Stimulated activated CD8-positive, alpha-beta memory T cell treated with anti-CD3 and anti-CD28 coated beads, Interleukin-15, amount 100 ng/mL, for 48 hours (primary cell): ENCODE measurements at places on chromosomes 11 and 22.

GRCh38 chr11:3984896-3985295, 109.7 kb upstream of the RRM1 start:
- DNase-seq, result peak; percentile 27

GRCh38 chr11:106152013-106152412, 74.6 kb downstream of the AASDHPPT start:
- no peak for DNase-seq

GRCh38 chr11:30635401-30635989, 49.3 kb upstream of the MPPED2 start:
- DNase-seq, result no peak

DNA sequence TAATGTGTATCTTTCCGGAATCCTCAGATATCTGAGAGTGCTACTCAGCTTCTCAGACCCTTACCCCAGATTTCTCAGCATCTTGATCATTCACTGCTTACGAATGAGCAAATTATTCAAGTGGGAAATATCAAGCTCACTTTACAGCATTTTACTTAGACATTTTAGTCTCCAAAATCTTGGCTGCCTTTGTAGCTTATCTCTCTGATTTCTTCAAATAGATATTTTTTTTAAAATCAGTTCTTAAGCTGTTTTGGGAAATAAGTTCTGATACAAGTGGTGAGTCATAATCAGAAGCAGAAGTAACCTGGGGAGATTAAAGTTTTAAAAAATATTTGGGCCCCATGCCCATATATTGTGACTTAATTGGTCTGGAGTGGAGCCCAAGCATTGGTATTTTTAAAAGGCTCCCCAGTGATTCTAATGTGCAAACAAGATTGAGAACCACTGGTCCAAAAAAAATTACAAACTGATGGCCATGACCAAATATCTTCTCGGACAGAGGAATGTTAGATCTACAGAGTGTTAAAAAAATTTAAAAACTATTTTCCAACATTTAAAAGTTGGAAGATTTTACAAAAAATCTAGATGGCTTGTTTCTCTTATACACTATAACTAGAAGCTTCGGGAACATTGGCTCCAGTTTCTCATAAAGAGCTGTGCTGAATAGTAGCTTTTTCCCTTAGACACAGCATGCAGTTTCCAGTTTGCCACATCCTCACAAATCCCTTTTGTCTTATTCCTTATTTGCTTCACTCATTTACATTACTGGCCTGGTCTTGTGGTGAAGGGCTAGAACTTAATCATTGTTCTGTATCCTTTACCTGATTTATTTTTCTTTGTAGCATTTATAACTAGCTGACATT, 87.8 kb upstream of the BMAL1 start:
- no peak for DNase-seq

GRCh38 chr11:69007975-69008381, 5.1 kb downstream of the MRGPRF start:
- no peak for DNase-seq

GRCh38 chr11:74504100-74504691, 10.7 kb upstream of the LIPT2 start:
- no peak for DNase-seq

- no peak for DNase-seq
Measured at GRCh38 chr11:94806014-94806413, 37.9 kb downstream of the AMOTL1 start.

- DNase-seq, result no peak
Measured at GRCh38 chr11:31812383-31813381, 1.6 kb upstream of the PAX6 start.

DNA sequence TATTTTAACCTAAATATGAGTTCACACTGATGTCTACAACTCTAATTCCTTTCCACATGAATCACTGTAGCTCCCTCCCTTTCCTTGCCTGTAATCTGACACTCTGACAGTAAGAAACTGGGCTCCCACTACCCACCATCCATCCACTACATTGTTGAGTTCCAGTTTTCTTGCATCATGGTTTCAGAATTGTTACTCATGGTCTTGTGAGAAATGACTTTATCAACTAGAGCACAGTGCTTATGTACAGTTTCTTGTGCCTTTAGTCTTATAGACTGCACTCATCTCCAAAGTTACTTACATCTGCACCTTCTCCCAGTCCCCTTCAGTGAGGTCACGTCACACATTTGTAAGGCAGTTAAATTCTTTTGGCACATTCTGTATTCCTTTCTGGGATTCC, 78.6 kb downstream of the RTL6 start:
- no peak for DNase-seq

DNA sequence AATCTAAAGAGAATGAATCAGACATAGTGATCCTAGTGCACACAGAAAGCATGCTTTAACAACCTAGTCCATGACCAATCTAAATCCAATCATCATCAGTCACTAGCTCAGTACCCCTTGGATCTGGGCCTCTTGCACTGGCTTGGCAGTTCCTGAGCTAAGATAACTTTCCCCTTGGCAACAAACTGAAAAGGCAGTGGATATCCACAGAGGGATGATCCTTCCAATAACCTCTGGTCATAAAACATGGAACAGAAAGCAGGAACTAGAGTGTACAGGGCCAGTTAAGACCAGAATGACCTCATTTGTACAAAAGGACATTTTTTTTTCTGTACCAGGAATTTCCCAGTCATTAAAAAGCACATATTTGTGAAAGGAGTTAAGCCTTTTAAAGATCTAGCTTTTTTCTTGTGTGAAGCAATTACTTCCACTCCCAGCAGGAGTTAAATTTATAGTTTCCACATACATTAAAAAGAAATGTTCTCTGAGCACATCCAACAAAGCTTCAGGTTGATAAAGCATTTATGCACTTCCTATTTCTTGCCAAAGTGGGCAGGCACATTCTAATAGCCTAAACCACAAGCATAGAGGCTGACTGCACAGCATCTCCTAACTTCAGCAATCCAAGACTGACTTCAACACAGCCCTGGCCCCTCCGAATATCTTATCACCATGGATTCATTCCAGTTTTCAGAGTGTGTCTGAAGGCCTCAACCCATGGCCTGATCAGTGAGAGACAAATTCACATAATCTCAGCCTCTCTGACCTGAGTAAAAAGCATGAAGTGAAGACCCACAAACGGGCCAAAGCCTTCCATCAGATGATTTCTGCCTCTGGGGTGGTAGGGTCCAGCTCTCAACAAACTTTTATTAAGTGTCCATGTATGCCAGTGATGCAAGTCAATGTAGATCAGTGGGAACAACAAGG, 29.9 kb downstream of the GUCY1A2 start:
- DNase-seq, result no peak

DNA sequence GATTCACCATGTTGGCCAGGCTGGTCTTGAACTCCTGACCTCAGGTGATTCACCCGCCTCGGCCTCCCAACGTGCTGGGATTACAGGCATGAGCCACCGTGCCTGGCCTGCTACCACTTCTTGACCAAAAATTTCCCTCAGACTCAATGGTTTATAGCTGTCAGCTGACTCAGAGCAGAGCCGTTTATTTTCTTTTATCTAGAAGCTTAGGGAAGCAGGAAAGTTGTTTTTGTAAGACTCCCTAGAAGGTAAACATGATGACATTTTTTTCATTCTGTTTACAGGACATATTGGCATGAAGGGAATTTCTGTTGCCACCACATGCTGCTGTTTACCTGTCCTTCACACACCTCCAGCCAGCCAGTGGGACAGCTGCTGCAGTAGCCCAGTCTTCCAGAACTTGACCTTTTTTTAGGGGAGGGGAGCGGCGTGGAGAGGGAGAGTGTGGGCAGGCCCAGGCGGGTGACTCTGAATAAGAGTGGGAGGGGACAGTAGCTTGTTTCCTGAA, 56.1 kb upstream of the PTPRJ start:
- DNase-seq, result no peak

DNA sequence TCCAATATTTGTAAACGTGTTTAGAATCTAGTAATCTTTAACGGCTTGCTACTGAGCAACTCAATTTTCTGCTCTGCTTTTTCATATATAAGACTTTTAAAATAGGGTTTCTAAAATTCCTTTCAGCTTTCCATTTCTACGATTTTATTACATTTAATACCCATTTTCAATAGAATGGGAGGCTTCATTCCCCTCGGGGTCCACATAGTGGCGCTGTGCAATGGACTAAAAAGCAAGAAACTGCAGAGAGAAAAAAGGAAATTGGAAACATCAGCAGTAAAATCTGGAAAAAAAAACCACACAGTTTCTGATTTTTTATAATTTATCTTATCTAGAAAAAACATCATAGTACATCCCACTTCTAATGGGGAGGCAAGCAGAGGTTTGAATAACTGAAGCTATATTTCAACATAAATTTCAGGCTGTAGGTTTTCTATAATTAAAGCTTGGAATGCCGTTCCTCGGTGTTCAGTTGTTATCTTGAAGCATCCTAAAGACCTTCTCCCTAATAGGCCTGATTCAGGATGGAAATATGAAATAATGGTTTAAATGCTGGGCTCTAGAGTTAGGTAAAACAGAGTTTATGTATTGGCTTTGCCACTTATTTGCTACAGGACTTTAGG, 18.7 kb upstream of the JHY start:
- no peak for DNase-seq

- no peak for DNase-seq
Measured at GRCh38 chr11:95182397-95182796, 48.6 kb downstream of the SESN3 start.

GRCh38 chr11:6413791-6414201, 5.1 kb downstream of the APBB1 start:
- DNase-seq, result no peak
